Stimulated activated memory B cell treated with anti-CD40 and anti-IgM and Interleukin-4, amounts not matched to agents 10 μg/mL and 1 μg/mL and 100 μg/mL, for 72 hours (primary cell): ENCODE measurements at places on chromosomes 12 and 14.
A peak's percentile ranks its signal among the peaks of the same experiment; 100 is the strongest.

DNA sequence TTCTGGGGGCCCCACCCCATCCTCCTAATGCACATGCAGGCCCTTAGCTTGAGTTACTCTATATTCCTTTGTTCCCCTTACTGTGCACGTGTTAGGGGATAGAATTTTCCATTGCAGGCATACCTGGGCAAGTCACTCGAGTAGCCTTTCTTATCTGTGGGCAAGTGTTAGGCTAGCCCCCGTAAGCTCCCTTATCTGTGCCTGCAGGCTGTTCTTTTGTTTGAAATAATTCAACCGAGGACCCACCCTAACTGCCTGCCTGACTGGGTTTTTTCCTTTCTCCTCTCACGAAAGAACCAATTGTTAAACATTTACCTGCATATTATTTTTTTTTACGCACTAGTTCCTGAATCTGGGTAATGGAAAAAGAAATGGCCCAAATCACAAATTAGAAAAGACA, 21.3 kb upstream of the BCAT1 start:
- no peak for ATAC-seq

GRCh38 chr14:36019126-36019525, 157.4 kb downstream of the PTCSC3 start:
- ATAC-seq: no peak

GRCh38 chr12:24909667-24910066, 39.2 kb downstream of the BCAT1 start:
- no peak for ATAC-seq

DNA sequence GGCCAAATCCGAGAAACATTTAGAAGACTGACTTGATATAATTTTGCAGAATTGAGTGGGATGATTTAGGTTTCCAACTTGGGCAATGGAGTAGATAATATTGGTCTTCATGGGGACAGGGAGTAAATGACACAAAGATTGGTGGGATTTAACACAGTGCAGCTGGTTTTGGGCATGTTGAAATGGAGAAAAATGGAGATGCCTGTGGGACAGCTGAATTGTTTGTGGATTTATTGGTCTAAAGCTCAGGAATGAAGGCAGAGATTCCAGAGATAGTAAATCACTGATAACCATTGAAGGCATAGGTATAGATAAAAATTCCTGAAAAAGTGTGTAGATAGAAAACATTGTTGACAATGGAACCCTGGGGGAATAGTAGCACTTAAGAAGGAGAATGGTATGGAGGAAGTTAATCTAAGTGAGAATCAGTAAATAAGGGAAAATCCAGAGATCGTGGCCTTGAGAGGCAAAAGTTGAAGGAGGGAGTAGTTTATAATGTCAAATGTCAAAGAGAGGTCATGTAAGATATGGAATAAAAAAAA, 120.9 kb upstream of the ATP2B1 start:
- ATAC-seq: no peak

- ATAC-seq: no peak
These were observed 981.4 kb downstream of the BCL11B start for GRCh38 chr14:98290596-98290995.

DNA sequence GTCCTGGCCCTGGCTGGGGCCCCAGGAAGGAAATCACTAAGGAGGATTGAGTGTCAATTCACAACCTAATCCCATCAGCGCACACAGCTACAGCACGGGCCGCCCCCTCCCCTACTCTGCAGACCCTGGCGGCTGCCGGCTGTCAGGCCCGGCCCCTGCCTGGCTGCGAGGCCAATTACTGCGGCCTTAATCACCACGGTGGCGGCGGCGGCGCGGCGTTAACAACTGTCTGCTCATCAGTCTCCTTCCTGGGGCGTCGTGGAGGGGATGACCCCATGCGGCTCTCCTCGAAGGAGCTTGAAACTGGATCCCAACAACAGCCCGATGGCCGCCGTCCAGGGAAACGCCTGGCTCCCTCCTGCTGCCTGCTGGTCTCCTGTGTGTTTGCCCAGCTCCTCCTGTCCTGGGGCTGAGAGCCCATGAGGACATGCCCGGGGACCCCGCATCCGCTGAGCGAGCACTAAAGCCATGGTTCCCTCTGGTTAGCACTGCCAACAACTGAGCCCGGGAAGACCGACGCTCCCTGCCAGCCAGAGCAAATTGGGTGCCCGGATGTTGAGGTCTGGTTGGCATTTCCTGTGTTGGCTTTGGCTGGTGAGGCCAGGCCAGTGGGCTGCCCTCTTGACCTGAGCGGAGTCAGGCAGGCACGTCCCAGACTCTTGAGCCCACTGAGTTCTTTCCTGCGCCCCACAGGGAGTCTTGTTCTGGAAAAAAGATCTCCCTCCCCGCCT, 21.8 kb upstream of the EIF2B2 start:
- ATAC-seq: no peak

DNA sequence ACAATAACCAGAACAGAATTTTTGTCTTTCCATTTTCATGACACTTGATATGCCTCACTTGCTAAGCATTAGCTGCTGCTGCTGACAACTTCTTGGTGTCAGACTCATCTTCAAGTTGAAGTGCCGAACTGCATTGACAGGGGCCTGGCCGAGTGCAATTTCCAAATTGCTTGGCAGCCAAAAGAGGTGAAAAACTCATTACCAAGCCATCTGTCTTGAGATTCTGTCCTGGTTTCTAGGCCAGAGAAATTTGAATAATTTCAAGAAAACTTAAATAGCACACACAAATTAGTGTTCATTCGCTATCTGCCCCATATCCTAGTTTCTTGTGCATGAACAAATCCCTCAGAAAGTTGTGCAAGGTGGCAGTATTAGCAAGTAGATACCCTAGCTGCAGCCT, 165.3 kb upstream of the RASSF8 start:
- no peak for ATAC-seq

- ATAC-seq: peak; percentile 71
These were observed 1.9 kb upstream of the CLEC2D start for GRCh38 chr12:9667403-9668160.

DNA sequence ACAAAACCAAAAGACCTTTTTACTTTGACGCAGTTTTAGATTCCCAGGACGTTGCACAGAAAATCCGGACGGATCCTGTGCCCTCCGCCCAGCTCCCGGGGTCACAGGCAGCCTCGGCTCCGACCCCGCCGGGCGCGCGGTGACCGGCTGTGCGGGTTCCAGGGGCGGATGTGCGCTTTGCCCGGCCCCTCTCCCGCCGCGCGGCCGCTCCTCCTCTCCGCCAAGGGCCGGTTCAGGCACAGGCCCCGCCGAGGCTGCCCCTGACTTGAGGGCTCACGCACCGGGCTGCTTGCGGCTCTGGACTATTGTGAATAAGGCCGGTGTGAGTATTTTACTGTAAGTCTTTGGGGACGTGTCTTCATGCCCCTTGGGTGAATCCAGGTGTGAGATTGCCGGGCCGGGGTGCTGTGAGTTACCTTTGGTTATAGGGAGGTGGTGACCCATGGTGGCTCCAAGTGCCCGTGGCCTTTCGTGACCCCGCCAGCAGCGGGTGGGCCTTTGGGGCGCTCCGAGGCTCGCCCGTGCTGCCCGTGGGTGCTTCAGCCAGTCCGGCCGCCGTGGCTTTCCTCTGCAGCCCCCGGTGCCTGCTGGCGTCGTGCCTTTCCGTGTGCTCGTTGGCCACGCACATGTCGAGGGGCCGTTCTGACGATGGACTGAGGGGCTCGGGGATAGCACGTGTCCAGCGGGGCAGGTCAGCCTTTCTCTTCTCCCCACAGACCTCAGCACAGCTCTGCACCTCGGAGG, 45.9 kb downstream of the NOC4L start:
- ATAC-seq: peak; percentile 2

DNA sequence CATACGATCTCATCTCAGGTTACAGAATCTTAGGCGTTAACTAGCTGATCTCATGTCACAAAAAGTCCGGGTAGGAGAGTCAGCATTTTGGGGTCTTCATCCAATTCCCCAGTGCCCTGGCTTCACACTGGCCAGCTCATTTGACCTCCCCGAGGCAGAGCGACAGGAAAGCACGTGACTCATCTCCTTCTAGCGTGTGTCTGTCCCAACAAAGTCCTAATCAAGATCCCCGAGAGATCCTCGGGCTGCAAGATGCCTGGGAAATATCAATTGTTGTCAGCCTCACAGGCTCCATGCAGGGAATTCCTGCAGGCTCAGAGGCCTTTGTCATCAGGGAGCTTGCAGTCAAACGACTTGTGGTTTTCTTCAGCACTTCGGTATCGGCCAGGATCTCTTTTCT, 57.5 kb downstream of the ZNF664 start:
- ATAC-seq: no peak

- no peak for ATAC-seq
These were observed 1424.9 kb downstream of the LRFN5 start for GRCh38 chr14:43031598-43031997.

DNA sequence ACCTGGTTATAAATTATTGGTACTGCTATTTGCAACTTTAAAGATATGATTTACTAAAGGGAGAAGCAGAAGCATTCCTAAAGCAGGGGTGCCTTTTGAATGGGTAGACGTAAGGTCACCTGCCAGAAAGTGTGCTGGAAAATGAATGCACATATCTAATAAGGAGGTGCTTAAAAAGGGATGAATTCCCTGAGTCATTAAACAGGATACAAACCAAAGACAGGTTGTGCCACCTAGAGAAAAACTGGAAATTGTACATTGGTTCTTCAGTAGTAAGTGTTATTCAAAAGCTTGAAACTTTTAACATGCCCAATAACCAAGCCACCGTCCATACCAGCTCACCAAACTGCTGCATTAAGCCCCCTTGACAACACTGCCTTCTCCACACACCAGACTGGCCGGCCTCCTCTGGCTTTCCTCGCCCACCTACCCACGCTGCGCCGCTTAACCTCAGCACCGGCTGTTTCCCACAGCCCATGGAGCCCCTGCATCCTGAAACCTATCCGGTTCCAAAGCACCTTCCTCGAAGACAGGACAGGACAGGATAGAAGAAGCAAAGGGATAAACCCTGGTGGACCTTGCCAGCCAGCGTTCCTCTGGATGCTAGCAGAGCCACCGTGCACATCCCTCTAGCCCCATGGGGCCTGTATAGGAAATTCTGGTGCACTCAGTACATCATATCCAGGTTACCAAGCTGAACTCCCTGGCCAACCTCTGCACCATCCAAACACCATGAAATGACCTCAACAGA, 201.5 kb upstream of the CAND1 start:
- no peak for ATAC-seq

DNA sequence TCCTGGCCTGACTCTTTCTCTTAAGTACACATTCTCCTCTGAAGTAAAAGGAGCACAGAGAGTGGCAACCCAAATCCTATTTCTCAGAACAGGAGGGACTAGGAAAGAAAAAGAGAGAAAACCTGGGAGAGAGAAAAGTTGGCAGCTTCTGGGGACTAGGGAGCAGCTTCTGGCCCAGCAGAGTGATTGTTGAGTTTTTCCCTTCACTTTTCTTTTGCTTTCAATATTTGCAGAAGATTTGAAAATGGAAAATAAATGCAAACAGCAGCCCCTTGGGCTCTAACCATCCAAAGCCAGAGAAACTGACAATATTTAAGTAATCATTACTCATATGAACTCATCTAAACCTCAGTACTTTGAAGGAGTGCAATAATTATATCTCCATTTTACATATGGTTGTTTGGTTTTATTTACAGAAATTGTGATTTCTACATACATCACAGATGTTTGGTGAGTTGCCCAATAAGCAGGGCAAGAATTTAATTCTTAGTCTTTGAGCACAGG, 28.8 kb upstream of the IGF1 start:
- no peak for ATAC-seq

GRCh38 chr14:20468764-20469241, 403 bp upstream of the PNP start:
- ATAC-seq: no peak

- no peak for ATAC-seq
These were observed 6.5 kb downstream of the KRT85 start for GRCh38 chr12:52360663-52361271.

DNA sequence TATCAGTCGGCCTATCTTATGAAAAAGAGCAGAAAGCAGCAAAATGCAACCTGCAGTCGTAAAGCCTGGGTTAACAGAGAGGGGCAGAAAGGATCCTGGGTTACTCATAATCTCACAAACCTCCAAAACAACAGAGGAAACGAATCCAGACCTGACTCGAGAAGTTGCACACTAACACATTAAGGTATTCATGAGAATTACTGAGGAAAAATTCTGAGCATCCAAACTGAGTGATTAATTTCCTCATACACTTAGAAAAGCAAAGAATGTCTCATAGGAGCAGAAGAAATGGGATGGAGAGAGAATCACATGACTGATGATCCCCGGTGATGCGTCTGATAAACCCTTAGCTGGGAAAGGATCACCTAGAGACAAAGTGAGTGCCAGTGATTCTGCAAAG, 272.5 kb downstream of the TMEM132D start:
- no peak for ATAC-seq

GRCh38 chr14:93068711-93069110, 47.0 kb downstream of the ITPK1 start:
- ATAC-seq: no peak

DNA sequence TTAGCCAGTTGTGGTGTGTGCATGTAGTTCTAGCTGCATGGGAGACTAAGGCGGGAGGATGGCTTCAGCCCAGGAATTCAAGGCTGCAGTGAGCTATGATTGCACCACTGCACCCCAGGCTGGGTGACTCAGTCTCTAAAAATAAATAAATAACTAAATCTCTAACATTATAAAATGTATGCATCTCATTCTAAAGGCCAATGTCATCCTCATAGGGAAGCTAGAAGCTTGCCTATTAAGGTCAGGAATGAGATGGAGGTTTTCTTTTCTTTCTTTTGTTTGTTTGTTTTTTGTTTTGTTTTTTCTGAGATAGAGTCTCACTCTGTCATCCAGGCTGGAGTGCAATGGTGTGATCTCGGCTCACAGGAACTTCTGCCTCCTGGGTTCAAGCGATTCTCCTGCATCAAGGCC, 48.8 kb upstream of the PAPLN start:
- no peak for ATAC-seq

DNA sequence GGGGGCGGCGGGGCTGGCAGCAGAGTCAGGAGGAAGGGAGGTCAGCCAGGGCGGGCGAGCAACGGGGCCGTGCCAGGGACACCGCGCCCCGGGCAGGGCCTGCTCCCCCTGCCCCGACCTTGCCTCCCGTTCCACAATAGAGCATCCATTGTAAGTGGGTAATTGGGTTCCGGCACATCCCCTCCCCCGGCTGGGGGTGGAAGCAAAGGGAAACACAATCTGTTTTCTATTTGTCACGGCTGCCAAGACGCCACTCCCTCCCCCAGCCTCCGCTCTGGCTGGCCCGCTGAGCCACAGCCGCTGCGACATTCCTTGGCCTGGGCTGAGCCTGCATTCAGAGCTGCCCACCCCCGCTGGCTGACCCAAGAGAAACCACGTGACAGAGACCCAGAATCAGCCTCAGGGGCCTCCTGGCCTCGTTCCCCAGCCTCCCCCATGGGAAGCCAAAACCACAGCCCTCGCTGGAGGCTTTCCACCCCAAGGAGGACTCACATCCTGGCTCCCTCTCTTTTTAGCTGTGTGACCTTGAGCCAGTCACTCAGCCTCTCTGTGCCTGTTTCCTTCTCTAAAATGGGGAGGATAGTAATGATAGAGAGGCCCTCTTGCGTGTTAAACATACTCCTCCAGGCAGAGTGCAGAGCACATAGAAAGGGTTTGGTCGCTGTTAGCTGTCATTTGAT, 117.6 kb downstream of the SCARB1 start:
- ATAC-seq: peak; percentile 43

GRCh38 chr12:85855305-85855704, 18.8 kb upstream of the NTS start:
- ATAC-seq: peak; percentile 36
